Fibroblast of skin of right biceps (primary cell): ENCODE measurements at places on chromosomes 1 and 21.

DNA sequence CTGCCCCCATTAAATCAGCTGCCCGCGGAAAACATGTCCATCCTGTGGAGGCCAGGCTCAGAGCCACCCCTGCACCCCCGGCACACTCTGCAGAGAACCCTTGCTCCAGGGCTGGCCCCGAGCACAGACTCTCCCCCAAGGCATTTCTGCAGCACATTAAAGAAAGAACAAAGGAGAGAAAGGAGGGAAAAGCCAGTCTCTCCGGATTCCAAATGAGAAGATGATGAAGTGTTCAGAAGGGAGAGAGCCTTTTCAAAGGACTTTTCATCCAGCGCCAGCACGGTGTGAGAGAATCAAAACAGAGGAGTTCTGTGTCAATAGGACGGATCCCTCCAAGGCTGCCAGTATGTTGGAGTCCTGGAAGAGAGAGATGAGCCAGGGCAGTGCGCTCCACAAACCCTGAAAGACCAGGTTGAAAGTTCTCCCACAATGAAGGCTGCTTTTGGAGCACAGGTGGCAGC lies 498.3 kb downstream of the NPHP4 start:
- no peak for DNase-seq

DNA sequence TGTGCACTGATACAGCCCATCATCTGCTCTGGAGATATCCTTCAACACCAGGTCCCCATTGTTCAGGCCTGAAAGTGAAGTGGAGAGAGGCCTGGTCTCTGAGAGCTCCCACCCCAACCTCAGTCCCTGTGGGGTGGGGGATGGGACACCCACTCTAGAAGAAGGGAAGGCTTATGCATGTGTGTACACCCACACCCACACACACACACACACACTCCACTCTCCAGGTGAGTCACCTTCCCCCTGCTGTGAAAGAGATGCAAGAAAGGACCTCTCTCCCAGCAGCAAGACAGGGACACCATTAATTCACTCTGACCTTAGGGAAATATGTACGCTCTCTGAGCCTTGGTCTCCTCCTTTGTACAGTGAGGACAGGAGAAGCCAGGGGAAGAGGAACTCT lies 5.9 kb downstream of the VSIG8 start:
- DNase-seq = no peak

DNA sequence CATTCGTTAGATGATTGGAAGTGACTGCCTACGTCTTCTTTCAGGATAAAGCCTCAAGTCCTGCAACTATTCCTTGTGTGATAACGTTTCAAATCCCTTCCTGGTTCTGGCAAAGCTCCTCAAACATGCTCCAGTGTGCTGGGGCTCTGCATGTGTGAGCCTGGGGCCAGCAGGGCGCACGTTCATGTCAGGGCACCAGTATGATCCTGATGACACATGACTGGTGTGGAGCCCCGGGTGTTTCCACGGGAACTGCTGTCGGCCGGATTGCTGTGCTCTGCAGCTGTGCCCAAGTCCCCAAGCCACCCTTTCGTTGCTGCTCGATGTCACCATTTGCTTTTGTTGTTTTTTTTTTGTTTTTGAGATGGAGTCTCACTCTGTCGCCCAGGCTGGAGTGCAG lies 21.3 kb downstream of the KRTAP10-1 start:
- no peak for DNase-seq

DNA sequence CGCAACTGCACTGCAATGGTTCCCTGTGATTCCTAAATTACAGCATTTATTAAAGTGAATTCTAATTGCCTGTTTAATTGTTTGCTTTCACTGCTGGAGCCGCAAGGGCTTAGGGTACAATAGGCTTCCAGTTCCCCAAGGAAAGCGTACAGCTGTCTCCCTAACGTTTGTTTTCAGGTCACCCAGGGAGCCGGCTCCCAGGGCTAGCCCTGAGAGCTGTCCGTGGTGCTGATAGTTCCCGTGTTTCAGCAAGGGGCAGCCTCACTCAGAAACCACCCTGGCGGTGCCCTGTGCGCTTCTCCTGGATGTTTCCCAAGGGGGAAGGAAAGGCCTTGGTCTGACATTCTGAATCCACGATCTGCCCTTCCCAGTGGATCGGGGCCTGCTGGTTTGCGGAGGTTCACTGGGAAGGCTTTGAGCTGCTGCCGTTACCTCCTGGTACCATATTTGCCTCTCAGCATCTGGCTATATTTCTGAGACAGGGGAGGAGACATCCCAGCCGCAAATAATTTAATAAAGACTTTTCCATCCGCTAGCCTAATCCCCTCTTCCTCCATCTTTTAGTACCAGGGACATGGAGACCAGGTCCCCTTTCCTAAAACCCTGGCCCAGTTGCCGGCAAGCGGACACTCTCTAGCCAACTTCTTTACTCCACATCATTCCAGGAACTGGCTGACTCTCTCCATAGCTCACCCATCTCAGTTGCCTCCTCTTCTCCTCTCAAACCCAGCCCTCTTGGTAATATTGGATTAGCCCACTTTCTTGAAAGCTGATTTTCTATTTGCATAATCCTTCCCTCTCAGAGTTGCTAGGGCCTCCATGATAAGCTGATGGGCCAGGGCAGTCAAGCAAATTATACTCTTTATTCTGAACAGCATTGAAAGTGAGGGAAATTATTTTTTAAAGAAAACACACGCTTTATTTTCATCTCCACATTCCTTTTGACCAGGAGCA lies 149.0 kb downstream of the IGSF21 start:
- DNase-seq = peak; percentile 36

- DNase-seq = no peak
Observed at GRCh38 chr1:205310976-205311704, 10.4 kb downstream of the NUAK2 start.

DNA sequence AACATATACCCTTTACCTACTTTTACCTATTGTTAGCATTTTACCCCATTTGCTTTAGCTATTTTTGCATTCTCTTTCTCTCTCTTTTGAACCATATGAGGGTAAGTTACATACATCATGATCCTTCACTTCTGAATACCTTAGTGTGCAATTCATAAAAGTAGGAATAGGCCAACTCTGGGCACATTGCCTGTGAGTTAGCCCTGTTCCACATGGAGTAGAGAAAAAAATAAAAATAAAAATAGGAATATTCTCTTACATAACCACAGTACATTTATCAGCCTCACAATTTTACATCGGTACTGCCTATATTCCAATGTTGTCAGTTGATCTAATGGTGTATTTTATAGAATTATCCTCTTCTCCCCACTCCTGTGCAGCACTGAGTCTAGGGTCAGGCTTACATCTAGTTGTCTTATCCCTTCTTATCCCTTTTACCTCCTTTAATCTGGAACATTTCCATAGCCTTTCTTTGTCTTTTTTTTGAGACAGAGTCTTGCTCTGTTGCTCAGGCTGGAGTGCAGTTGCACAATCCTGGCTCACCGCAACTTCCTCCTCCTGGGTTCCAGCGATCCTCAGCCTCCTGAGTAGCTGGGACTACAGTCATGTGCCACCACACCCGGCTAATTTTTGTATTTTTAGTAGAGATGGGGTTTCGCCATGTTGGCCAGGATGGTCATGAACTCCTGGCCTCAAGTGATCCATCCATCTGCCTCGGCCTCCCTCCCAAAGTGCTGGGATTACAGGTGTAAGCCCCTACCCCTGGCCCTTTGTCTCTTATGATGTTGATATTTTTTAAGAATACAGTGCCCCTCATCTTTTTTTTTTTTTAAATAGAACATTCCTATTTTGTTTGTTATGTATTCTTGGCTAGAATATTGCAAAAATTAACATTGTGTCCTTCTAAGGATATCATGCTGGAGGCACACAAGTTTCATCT lies 11.1 kb upstream of the SLC30A1 start:
- DNase-seq = peak; percentile 73

- DNase-seq = no peak
Observed at GRCh38 chr1:12196641-12197482, 30.1 kb downstream of the TNFRSF1B start.

GRCh38 chr21:34807146-34807880 lies 138.5 kb downstream of the CLIC6 start:
- peak; percentile 96 for DNase-seq

DNA sequence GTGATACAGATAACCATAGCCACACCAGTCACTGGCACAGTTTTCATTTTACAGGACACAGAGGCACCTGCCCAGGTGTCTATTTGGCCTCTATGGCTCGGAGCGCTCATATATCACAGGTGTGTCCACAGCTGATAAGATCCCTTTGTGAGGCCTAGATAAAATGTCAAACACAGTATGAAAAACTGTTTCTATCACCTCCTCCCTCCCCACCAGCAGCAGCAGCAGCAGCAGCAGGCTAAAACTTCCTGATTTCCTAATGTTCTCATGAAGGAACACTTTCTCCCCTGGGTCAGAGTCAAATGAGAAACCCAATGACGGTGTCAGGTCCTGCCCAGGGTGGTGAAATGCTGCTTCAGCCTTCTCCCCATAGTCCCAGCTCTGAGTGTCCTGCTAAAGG lies 24.4 kb downstream of the ELAPOR1 start:
- DNase-seq = no peak

- DNase-seq = no peak
Observed at GRCh38 chr1:221717485-221717853, 24.4 kb downstream of the DUSP10 start.

GRCh38 chr1:159957824-159958268 lies 3.8 kb upstream of the SLAMF9 start:
- no peak for DNase-seq

- no peak for DNase-seq
Observed at GRCh38 chr1:7768583-7768982, 2.5 kb upstream of the VAMP3 start.

GRCh38 chr1:151347523-151348246 lies 633 bp upstream of the RFX5 start:
- peak; percentile 23 for DNase-seq
